ENCODE measurements at places on chromosomes 2 and 18. TPM values are rescaled to one million over a fixed set of nuclear protein-coding genes. Genes with fewer than 3 reads are reported as not detected.

GRCh38 chr2:24493713-24494112 is 2.7 kb downstream of the NCOA1 start:
- no peak for DNase-seq

The ZSWIM2 gene
- not detected for polyA plus RNA-seq

The GYPC gene
- polyA plus RNA-seq, result 101 TPM

DNA sequence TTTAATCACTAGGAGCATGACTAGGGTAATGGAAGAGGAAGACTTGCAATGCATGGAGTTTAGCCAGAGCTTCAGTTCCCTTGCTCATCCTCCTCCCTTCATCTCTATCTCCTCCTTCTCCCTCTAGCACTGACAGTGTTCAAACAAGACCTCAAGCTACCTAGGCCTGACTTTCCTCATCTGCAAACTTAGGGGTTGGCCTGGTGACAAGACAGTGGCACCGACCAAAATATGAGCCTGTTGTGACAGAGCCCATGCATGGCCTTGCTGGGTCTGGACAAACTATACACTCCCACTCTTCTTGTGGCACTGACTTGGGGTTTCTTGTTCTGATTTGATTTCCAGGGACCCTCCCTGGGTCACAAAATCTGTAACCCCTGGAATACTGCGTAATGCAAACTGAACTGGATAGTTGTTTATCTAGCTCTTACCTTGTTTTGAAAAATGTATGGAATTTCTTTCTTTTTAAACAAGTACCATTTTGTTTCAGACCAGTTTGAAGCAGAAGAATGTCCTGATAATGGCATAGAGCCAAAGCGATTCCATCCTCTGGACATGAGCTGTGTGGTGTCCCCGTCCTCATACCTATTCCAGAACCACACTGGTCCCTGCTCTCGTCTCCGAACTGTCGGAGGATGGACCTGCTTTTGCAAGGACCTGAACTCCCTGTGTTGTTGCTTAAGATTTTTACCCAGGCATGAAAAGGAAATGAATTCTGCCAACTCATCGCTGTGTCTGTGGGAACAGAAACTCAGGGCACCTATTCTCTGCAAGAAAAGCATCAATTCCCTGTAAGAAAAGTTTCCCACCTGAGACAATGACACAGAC is 33.4 kb upstream of the PPP4R1 start:
- DNase-seq, result no peak

The CHST9 gene
- polyA plus RNA-seq, result 0.54 TPM

GRCh38 chr2:219362524-219363164 is 25.1 kb downstream of the DNPEP start:
- peak; percentile 49 for DNase-seq

The CRIM1 gene
- polyA plus RNA-seq, result 19.4 TPM

DNA sequence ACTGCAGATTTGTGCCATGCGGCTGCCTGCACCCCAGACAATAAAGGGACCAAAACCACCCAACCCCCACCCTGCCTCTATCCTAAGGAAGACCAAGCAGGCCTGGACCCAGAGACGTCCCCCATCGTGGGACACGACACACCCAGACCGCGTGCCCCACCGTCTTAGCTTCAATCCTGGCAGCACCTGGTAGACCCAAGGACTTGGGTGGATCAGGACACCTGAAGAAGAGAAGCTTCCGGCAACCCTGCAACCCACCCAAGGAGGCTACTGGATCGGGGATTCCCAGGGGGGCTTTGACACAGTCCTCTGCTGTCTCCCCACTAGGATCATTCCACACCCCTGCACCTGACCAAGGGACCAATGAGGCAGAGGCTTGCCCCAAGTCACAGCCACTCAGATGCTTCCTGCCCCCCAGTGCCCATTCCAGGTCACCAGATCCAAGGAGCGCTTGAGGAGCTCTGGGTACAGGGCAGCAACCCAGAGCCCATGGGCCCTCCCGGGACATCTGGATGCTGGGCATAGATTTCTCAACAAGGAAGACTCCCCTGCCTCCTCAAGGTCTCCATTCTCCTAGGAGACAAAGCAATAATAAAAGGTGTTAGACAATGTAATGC is 3.6 kb downstream of the ALPI start:
- no peak for DNase-seq

The HOXD9 gene
- polyA plus RNA-seq, result 8.7 TPM

DNA sequence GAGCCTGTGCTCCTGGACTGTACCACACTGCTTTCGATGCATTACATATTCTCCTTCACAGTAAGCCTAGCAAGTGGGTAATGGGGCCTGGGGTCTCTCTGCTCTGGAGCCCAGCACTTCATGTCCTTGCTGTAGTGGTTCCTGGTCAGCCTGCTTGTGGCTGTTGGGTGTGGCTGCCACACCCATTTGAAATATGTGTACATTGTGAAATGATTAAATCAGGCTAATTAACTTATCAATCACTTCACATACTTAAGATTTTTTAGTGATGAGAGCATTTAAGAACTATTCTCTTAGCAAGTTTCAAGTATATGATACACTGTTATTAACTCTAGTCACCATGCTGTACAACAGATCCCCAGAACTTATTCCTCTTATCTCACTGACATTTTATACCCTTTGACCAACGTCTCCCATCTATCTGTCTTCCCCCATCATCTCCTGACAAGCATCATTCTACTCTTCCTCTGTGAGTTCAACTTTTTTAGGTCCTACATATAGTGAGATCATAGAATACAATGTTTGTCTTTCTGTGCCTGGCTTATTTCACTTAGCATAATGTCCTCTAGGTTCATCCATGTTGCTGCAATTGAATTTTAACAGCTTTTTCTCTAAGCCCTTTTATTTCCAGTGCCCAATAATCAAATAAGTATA is 92.1 kb downstream of the LYPD6 start:
- no peak for DNase-seq

DNA sequence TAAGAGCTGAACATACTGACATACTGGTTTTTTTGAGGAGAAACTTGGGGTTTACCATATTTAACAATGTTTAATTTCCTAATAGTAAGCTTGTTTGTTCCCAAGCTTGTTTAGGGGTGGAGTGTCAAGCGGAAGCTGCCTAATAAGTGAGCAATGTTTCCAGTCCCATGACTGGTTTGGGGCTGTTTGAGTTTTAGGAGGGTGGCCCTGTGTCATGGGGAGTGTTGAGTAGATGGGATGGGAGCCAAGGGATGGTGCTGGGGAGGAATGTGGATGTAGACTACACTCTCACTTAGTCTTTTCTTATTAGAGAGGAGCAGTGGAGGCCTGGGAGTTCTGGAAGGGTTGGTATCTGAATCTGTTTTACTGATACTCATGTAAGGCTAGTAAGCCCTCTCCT is 128.5 kb downstream of the TANC1 start:
- DNase-seq, result no peak

DNA sequence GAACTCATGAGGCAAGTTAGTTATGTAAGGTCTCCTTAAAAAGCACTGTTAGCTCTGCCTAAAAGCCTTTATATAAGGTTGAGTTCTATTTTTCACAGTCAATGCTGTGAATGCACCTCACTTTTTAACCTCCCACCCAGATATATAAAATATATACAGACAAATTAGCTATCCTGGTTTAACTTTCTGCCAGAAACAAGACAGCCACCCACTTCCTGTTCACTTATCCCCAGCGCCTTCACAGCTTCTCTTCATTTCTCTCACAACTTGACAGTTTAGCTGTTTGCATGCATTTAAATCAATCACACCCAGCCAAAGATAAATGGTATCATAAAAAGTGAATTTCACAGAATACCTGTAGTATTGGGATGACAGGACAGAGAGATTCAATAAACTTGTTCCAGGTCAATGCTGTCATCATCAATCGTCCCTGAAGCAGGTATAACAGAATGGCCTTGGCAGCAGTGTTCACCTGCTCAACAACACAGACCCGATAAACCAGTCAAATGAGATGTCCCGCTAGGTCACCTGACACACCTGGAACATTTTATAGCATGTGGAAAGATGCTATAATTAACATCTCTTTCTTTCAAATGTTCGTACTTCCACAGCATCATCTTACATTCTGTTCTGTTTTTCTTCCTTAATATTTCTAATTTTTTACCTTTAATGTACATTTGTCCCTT is 55.7 kb downstream of the RTTN start:
- no peak for DNase-seq

The TXNDC2 gene
- polyA plus RNA-seq, result not detected

The ALPG gene
- polyA plus RNA-seq, result not detected

GRCh38 chr2:72096181-72096580 is 51.5 kb downstream of the CYP26B1 start:
- no peak for DNase-seq

- DNase-seq, result peak; percentile 36
These were observed 915 bp downstream of the CUL3 start for GRCh38 chr2:224584111-224584784.

- peak; percentile 7 for DNase-seq
These were observed 296.5 kb downstream of the NOL4 start for GRCh38 chr18:33928231-33928630.

The GRHL1 gene
- polyA plus RNA-seq, result 8.0 TPM

GRCh38 chr2:222690564-222691200 is 19.2 kb downstream of the MOGAT1 start:
- DNase-seq, result peak; percentile 75

DNA sequence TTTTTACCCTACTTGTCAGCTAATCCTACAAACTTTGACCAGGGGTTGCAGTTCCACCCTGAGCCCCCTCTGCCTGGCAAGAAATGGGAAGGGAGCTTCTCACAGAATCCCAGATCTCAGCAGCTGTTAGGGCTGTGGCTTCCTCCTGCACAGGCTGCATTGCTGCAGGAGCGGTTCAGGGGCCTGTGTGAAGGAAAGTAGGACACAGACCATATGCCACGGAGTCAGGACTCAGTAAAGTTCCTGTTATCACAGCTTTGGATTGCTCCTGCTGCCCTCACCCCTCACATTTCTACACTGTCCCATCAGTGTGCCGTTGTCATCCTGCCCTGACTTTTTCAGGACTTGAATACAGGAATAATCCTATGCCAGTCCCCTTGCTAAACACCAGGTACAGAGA is 62.8 kb upstream of the SP3 start:
- no peak for DNase-seq

DNA sequence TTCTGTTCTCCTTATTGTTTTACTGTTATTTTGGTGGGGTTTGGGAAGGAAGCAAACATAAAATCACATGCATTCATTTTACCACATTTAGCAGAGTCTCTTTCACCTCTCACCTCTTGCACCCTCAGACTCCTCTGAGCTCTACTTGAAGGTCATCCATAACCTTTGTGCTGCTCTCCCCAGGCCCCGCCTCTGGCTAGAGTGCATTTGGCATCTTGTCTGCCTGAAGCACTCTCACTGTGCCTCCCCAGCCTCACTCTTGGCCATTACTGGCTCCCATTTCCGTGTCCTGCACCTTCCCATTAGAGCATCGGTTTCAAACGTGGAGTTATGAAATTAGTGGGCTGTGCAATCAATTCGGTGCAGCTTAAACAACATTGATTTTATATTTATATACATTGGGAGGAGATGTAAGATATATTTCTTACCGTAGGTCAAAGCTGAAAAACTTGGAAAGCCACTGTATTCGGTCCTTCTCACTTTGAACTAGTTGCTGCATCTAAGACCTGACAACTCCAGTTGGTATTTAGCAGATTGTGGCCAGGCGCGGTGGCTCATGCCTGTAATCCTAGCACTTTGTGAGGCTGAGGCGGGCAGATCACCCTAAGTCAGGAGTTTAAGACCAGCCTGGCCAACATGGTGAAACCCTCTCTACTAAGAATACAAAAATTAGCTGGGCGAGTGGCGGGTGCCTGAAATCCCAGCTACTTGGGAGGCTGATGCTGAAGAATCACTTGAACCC is 6.9 kb upstream of the ZFAND2B start:
- DNase-seq, result no peak

DNA sequence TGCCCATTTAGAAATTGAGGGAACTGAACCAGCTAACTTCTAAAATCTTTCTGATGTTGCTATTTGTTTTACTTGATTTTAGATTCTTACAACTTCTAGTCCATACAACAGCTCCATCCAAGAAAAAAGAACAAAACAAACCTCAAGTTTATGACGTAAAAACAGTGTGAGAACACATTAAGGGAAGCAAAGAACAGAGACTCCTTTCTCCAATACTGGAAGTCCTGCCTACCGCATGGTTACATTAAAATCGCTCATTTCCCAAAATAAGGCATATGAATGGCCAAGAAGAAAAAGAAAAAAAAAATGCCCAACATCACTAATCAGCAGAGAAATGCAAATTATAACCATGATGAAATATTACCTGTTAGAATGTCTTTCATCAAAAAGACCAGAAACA is 110.0 kb downstream of the TRIB2 start:
- no peak for DNase-seq

- DNase-seq, result no peak
These were observed 679.0 kb upstream of the ACVR2A start for GRCh38 chr2:147165697-147166382.

- DNase-seq, result no peak
These were observed 249.9 kb upstream of the THUMPD2 start for GRCh38 chr2:40028792-40029488.

GRCh38 chr18:59065684-59066083 is 74.0 kb upstream of the SEC11C start:
- no peak for DNase-seq

The TEKT4 gene
- not detected for polyA plus RNA-seq

DNA sequence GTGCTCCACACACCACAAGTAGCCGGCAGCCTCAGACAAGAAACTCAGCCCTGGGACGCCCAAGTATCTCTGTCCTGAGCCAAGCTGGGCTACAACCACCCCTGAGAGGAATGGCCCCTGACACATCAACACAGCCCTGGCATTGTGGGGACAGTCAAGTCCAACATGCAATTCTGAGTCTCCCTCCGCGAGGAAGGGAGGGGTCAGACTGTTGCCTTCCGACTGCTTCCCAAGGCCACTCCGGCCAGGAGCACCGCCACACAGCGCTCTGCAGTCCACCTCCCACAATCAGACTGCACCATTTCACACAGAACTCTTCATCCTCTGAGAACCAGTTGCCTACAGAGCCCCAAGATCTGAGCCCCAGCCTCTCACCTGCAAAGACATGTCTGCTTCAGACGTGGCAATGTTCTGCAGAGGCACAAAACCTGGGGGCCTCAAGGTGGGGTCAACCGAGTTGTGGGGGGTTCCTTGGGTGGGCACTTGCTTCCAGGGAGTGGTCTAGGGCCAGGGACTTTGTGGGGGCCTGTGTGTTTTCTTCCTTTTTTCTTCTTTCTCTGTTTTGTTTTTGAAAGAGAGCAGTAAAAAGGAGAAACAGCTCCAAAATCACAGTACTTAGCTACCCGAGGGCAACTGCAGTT is 76.7 kb upstream of the SALL3 start:
- DNase-seq, result no peak

The TGFA gene
- 2.4 TPM for polyA plus RNA-seq

The SPRED2 gene
- polyA plus RNA-seq, result not detected

The CMPK2 gene
- polyA plus RNA-seq, result 3.1 TPM

The VAMP5 gene
- polyA plus RNA-seq, result 38.0 TPM
